ENCODE measurements at places on chromosomes 5 and 9.

- DNase-seq = no peak
Observed at GRCh38 chr9:10678010-10678409, 65.2 kb upstream of the PTPRD start.

- DNase-seq = no peak
Observed at GRCh38 chr5:125326150-125326510, 579.7 kb upstream of the ZNF608 start.

DNA sequence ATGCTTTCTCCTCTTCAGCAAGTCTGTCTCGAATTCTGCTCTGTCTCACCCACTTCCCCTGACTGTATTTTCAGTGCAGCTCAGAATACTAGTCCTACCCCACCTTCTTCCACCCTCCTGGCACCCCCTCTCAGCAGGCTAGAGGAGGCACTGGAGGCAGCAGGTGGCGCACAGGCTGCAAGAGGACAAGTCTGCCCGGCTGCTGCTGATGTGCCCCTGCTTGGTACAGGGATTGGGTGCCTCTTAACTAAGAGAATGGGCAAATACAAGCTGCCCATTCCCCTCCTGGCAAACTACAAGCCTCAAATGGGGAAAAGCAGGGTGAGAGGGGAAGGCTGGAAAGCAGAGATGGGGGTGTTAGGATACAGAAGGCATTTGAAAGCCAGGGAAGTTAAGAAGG is 5.1 kb downstream of the TLN1 start:
- DNase-seq = peak; percentile 45

- DNase-seq = no peak
Observed at GRCh38 chr5:100762108-100762507, 141.0 kb downstream of the ST8SIA4 start.

DNA sequence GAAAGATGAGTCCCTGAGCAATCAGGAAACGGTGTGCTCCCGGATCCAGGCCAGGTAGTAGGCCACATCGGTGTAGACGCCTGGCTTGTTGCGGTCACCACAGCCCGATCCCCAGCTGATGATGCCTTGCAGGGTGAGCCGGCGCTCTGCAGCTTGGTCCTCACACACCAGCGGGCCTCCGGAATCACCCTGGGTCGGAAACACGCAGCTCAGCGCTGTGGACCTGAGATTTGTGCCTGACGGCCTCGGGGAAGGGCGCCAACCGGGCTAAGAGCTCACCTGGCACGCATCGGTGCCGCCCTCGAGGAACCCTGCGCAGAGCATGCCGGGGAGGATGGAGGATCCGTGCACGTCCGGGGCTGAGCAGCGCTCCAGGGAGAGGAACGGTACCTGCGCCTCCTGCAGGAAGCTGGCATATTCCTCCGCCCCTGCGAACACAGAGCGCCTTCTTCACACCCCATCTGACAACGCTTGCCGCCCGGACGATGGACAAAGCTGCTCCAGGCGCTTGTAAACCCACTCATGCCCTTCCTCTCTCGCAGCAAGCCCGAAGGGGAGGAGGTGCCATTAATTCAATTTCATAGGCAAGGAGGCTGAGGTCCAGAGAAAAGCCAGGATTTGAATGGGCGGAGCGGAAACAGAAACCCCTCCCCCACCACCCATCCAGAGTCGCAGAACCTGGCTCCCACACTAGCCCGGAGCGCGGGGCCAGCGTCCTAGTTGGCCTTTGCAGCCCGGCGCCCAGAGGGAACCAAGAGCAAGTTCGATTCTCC is 2.0 kb upstream of the PFN3 start:
- peak; percentile 45 for DNase-seq

DNA sequence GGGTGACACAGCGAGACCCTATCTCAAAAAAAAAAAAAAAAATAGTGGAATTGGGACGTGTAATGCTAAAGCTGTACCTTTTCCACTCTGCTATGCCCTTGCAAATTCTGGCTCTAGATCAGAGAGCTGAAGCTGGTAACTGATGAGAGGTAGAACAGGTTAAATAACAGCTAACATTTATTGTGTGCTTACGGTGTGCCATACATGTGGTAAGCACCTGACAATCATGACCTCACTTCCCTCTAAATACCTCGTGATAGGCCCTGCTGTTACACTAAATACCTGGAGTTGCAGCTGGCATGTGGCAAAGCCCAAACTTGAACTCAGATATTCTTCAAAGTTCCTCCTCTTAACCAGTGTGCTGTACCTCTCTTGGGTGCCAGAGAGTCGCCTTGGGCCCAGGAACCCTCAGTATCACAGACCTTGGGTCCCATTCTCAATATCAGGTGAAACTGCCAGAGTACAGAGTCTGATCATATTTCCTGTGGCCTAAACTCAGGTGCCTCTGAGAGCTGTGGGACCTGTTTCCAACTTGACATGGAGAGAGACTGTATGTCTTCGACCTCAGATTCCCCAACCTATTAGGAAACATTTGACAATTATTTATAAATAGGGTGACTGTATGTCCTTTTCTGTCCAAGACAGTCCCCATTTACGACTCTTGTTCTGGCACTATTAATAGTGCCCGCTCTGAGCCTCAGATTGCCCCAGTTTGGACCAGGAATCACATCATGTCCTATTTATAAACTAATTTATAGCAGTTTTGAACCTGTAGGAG is 4.8 kb downstream of the ARL10 start:
- no peak for DNase-seq

DNA sequence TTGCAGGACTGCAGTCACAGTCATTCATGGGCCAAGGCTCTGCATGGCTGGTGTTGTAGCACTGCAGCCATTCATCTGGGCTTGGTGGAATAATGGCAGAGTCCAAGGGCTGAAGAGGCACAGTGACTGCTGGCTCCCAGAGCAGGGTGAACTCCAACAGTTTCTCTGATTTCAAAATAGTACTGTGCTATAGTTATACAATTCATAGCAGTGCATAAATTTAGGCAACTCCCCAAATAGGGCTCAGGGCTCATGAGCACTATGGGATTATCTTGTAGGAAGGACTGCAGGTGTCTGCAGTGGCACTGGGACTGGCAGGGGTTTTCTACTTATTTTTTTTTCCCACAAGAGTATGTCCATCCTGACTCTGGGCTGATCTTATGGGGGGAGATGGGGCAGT is 642.5 kb upstream of the SGCD start:
- no peak for DNase-seq

GRCh38 chr9:134337469-134337868 is 11.2 kb downstream of the RXRA start:
- DNase-seq = no peak

- no peak for DNase-seq
Observed at GRCh38 chr5:139966856-139967255, 76.2 kb downstream of the NRG2 start.

- no peak for DNase-seq
Observed at GRCh38 chr5:10064546-10065195, 185.0 kb downstream of the ATPSCKMT start.

- no peak for DNase-seq
Observed at GRCh38 chr5:1858436-1858835, 24.3 kb downstream of the IRX4 start.

DNA sequence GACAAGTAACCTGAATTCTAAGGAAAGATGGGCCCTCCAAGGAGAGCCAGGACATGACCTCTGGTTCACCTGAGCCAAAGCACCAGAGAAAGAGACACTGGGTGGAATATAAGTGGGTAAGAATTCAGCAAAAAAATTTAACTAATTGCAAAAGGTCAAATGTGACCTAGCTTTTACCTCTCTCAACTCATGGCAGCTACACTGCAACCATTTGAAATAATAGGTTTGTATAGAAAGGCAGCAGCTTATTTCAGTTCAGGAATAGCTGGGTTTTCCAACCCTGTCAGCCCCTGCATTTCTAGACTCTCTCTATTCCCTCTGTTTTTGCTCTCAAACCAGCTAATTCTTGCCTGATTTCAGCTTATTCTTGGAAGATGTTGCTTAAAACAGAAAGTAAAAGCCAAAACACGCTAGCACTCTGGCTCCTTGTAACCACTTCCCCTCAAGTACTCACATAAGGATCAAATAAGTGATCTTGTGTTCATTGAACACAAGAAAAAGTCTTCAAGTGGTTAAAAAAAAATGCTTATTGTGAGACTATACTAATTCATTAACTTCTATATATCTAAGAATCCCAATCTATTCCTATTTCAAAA is 101.1 kb upstream of the NR4A3 start:
- no peak for DNase-seq

DNA sequence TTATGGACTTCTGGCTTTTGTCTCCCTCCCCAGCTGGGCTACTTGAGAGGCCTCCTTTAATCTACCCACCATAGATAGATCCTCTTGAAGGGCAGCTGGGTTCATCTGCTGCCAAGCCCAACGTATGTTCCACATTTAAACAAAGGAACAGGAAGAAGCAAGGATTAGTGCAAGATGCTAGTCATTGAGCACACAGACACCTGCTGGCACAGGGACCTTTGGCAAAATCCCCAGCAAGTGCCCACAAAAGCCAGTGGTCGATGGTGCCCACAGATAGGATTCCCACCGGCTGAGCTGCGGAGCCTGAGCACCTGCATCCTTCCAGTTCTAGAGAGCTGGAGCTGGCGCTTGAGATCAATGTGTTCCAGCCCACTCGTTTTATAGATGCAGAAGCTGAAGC is 57.7 kb upstream of the SHB start:
- no peak for DNase-seq

DNA sequence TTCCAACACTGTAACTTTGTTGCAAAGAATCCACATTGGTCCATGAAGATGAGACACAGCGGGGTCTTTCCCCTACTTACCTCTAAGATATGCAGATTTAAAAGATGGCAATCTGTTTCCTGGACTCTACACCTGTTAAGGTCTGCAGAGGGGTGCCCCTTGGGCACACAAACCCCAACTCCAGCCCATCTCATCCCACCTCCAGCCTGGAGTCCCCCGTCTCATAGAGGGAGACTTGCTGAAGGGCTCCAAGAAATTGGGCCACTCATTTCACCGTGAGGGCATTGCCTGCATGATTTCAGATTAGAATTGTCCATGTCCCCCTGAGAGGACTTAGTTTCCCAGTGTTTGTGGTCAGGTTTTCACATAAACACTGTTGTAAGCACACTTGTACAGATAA is 365.7 kb downstream of the IRX2 start:
- no peak for DNase-seq

DNA sequence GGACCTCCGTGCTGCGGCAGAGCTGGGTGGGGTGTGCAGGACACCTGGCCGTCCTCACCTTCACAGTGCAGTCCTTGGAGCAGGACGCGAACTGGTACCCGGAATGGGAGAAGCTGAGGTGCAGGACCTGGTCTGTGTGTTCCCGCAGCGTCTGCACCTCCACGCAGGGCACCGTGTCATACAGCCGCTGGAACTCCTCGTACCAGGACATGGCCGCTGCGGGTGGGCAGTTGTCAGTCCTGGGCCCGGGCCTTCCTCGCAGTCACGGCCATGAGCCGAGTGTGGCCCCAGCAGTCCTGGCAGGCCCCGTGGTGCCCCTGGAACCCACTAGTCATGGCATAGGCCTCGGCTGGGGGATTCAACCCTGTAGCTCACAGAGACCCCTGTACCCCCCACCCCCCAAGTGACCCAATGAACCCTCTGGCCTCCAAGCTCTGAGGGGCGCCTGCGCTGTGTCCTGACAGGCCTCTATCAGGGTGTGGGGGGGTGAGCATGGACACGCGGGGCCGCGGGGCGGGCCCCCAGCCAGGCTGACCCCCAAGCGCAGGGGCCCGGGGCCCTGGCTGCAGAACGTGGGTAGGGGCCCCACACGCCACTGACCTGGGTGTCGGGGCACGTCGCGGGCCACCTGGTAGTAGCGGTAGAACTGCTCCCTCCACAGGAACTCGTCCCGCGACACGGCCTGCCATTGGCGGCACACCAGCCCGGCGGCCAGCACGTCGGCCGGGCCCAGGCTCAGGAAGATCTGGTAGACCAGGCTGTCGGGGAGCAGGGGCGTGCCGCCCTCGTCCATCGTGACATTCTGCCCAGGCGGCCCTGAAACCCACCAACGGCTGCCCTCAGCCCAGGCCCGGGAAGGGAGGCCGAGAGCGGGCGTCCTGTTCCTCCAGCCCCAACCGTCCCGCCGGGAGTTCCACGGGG is 987 bp downstream of the FBXW5 start:
- DNase-seq = no peak

DNA sequence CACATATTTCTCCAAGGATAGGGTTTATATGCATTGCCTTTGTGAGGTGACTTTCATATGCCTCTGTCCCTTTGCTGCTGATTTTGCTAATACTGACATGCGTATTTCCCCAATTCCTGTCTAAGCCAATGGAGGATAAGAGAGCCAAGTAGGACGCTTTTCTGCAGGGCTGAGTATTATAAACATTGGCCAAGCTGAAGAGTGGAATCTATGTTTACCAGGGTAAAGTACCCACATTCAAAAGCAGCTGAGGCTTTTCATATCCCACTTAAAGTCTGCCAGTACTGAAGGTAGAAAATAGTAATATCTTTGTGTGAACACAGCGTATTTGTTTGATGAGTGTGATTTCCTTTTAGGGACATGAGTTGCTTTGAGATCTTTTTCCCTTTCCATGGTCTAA is 128.8 kb upstream of the GPR151 start:
- no peak for DNase-seq

DNA sequence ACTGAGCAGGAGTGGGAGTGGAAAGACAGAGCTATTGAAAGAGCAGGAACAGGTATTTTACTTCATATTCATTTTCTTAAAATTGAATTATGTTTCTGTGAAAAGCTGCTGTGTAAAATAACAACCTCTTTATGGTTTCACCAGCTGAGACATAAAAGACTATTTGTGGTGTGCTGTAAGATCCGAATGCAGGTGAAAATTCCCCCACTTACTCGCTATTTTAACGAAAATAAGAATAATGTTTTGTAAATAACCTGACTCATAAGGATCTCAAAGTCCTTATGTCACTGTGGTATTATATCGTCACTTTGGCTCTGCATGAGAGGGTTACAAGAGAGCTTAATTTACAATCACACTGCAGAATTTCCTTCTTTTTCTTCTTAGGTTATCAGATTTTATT is 65.3 kb upstream of the NFIB start:
- no peak for DNase-seq

DNA sequence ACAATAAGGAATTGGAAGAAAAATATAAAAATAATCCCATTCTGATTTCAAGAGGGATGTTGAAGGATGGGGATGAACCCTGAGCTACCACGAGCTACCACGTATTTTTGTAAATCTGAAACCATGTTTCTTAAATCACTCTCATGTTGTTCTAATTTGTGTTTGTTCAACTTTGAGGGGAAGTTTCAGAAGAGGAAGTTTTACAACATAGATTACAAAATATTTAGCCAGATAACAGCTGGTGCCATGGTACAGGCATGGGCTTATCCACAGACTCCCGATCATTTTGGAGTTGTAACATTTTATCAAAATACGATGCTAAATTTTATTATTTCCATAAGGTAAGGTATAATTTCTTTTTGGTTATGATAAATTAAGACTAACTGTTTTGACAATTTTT is 15.2 kb downstream of the CCDC125 start:
- DNase-seq = no peak

GRCh38 chr5:55969956-55970355 is 24.8 kb downstream of the IL6ST start:
- DNase-seq = no peak

DNA sequence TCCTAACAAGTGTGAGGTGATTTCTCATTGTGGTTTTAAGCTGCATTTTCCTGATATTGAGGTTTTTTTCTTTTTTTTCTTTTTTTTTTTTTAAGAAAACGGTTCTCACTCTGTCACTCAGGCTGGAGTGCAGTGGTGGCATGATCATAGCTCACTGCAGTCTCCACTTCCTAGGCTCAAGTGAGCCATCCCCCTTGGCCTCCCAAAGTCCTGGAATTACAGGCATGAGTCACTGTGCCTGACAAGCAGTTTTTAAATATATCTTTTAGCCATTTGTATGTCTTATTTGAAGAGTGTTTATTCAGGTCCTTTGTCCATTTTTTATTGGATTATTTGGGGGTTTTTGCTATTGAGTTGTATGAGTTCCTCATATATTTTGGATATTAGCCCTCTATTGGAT is 53.8 kb downstream of the GCNT1 start:
- DNase-seq = no peak

Data from CD8-positive, alpha-beta T cell (primary cell).